ENCODE measurements at places on chromosomes 7 and 10.

GRCh38 chr7:82007315-82007714, 237.5 kb upstream of the HGF start:
- DNase-seq: no peak

GRCh38 chr7:135747366-135747765, 1.2 kb downstream of the FAM180A start:
- DNase-seq: no peak

GRCh38 chr10:4011136-4011812, 226.3 kb upstream of the KLF6 start:
- no peak for DNase-seq

DNA sequence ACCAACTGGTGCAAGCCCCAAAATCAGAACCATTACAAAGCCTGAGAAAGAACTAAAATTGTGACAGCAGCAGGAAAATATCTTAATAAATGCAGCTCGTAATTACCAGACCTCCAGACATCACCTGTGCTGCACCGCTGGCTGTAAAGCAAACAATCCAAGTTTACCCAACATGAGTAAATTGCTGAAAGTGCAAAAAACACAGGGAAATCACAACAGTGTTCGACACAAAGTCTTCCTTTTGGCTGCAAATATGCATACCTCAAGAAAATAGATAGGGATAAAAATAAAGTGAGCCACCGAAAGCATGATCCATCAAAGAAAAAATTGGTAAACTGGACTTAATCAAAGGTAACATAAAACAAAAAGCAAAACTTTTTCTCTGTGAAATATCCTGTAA, 101.7 kb downstream of the SLC16A9 start:
- DNase-seq: no peak

GRCh38 chr10:44143556-44143955, 241.3 kb downstream of the CXCL12 start:
- DNase-seq: no peak

DNA sequence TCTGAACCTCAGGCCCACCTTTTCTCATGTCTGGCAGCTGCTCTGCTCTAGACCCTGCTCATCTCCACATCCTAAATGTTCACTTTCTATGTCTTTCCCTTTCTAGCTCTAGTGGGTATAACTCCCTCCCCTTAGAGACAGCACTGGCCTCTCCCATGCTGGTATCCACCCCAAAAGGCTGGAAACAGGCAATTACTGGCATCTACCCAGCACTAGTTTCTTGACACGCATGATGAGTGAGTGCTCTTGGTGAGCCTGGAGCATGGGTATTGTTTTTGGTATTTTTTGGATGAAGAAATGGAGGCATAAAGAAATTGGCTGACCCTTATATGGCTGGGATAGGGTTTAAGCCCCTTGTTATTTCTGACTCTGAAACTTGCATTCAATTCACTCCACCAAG, 156.0 kb downstream of the EGFR start:
- no peak for DNase-seq

GRCh38 chr10:45427262-45427969, 53.4 kb downstream of the ALOX5 start:
- DNase-seq: no peak

- peak; percentile 46 for DNase-seq
Measured at GRCh38 chr10:29317027-29317420, 28.2 kb downstream of the LYZL1 start.

GRCh38 chr7:91692800-91693199, 187.7 kb downstream of the MTERF1 start:
- no peak for DNase-seq

DNA sequence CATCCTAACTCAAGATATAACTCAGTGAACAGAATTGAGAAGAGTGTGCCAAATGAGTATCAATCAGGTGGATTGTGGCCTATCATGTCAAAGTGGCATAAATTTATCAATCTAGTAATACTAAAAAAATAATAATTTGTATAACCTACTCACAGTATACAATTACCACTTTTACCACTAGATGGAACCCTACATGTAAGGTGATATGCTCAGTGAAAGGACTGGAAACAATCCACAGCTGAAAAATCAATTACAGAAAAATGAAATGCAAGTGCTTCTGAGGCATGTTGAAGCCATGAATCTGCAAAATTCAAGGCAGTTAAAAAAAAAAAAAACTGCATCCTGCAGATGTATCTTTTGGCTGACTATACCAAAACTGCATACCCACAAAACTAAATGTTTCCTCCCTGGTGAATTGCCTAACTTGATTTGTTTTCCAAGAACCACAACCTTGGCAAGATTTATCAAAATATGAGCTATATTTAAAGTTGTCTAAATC, 13.9 kb downstream of the ARHGAP19 start:
- peak; percentile 93 for DNase-seq

GRCh38 chr10:77721815-77722214, 84.2 kb upstream of the KCNMA1 start:
- DNase-seq: no peak

- DNase-seq: peak; percentile 93
Measured at GRCh38 chr7:151426441-151426903, 13.5 kb downstream of the CRYGN start.

- no peak for DNase-seq
Measured at GRCh38 chr10:26946102-26946811, 85.5 kb upstream of the ABI1 start.

DNA sequence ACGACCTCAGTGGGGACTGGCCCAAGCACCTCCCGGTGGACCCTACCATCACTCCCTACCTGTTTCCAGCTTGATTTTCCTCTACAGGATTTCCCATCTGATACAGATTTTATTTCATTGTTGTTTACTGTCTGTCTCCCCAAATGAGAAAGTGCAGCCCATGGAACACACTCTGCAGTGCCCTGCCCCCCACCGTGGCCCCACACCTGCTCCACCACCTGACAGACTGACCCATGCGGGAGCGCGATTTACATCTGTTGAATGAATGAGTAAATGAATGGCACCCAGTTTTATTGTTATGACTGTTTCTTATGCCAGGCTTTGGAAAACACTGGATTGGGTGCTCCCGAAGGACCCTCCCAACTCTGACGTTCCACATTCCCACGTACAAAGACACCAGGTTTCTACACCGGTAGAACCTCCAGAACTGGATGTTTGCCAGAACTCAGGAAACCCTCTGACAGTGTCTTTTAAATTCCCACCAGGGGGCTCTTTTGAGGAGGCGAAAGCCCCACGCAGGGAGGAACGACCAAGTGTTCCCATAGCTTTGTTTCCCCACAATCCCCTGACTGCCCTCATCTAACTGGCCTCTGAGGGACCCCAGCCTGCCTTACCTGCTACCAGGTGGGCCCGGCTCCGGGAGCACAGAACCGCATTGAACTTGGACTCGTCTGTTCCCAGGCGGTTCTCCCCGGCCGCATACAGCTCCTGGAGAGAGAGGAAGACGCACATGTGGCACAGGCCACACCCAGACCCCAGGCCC, 29.0 kb downstream of the PLAC9 start:
- DNase-seq: no peak

GRCh38 chr10:124736491-124737136, 7.6 kb downstream of the FAM53B start:
- DNase-seq: peak; percentile 82

- peak; percentile 59 for DNase-seq
Measured at GRCh38 chr7:66415659-66416265, 210.6 kb downstream of the TPST1 start.

GRCh38 chr10:88089498-88089897, 226.1 kb downstream of the PTEN start:
- no peak for DNase-seq

- no peak for DNase-seq
Measured at GRCh38 chr7:3607847-3608246, 306.8 kb downstream of the SDK1 start.

DNA sequence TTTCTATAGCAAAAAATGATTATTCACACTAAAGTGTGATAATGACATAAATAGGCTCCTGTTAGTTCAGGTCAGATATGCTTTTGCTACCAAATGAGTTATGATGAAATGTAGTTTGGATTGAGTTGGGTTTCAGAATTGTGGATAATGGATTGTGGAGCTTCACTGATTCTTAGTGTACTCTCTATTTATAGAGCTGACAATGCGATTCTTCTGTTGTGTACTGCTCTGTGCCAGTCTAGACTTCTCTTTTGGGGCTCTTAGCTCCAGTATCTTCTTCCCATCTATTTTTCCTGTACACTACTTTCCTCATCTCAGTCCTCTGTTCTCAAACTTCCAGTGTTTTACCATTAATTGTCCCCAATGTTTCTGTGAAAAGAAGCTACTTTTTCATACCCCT, 7.5 kb downstream of the STMP1 start:
- DNase-seq: no peak

DNA sequence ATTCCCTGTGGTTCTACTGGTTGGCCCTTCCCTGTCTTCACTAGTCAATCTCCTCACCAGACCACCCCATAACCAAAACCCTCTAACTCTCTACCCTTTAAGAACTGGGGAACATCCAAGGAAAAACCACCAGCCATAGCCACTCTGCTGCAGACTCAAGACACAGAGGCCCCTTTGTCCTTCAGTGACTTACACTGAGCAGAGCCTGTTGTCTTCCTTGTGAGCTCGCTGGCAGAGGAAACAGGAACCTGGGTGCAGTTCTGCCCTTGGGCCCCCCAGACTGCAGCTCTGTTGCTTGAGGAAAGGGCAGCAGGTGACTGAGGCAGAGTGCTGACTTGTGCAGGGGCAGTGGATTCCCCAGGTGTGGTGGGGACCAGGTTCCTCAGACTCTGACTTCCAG, 30.6 kb downstream of the ZC3HAV1 start:
- no peak for DNase-seq

GRCh38 chr10:114363745-114364454, 40.4 kb downstream of the AFAP1L2 start:
- no peak for DNase-seq

- DNase-seq: no peak
Measured at GRCh38 chr10:114544045-114544659, 113.9 kb downstream of the ABLIM1 start.

GRCh38 chr7:24630596-24630995, 57.3 kb downstream of the PALS2 start:
- DNase-seq: no peak

DNA sequence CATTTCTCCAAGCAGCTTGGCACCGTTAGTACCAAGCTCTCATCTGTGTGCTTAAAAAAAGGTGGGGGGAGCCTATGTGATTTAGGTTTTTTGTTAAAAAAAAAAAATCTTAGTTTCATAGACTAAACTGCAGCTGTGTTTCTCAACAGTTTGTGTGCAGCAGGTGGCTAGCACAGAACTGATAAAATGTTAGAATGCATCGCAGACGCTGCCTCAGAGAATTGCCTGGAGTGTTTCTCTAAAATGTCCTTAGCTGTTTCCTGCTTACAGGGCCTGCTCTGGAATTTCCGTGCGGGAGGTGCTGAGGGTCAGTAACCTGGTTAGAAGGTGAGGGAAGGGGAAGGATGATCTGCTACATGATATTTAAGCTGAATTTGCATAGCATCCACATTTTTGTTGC, 268.9 kb downstream of the PLXDC2 start:
- DNase-seq: no peak

DNA sequence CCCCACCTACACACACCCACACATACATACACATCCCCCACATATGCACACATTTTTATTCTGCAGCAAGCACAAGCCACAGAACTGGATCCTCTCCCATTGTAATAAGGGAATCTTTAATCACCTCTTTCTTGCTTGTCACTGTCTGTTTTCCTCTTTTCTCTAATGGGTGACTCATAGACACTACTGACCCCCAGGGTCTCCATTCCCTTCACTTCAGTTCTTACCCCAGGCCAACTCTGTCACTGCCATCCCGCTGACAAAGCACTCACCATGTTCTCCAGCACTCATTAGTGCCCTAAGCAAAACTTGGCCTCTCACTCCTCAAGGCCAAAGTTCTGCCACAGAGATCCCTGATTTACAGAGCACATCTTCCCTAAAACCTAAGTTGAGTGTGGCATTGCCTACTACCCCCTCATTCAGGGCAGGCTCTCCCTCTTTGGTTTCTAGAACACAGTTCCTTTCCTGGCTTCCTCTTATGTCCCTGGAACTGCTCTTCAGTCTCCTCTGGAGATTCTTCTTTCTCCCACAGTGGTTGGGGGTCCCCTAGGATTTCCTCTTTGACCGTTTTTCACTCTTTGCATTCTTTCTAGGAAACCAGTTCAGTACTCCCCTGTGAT, 39.6 kb upstream of the INHBA start:
- DNase-seq: no peak

- DNase-seq: no peak
Measured at GRCh38 chr7:133751079-133751478, 376.1 kb upstream of the LRGUK start.

- DNase-seq: no peak
Measured at GRCh38 chr10:50527442-50528043, 96.2 kb downstream of the SGMS1 start.

- DNase-seq: peak; percentile 34
Measured at GRCh38 chr10:70715853-70716795, 43.8 kb downstream of the ADAMTS14 start.

DNA sequence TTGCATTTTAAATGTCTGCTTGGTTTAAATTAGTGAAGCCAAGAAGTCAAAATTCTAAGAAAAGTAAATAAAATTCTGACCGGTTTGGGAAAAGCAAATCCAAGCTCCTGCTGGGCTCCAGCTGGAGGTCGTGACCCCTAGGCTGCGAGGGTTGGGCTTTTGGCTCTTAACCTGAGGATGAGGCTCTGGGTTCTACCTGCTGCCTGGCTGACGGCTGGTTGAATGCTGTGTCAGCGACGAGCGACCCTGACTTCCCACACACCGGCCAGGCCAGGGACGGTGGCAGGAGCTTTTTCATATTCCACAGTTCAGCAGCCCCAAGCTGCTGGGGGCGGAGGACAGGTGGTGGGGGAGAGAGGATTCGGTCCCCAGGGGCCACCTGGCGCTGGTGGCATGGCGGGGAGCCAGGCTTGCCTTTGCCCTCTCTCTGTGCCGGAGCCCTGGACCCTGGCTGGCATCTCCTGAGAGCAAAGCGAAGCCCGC, 843 bp upstream of the PLPP4 start:
- no peak for DNase-seq

GRCh38 chr10:82318534-82318933, 443.5 kb downstream of the NRG3 start:
- DNase-seq: no peak

DNA sequence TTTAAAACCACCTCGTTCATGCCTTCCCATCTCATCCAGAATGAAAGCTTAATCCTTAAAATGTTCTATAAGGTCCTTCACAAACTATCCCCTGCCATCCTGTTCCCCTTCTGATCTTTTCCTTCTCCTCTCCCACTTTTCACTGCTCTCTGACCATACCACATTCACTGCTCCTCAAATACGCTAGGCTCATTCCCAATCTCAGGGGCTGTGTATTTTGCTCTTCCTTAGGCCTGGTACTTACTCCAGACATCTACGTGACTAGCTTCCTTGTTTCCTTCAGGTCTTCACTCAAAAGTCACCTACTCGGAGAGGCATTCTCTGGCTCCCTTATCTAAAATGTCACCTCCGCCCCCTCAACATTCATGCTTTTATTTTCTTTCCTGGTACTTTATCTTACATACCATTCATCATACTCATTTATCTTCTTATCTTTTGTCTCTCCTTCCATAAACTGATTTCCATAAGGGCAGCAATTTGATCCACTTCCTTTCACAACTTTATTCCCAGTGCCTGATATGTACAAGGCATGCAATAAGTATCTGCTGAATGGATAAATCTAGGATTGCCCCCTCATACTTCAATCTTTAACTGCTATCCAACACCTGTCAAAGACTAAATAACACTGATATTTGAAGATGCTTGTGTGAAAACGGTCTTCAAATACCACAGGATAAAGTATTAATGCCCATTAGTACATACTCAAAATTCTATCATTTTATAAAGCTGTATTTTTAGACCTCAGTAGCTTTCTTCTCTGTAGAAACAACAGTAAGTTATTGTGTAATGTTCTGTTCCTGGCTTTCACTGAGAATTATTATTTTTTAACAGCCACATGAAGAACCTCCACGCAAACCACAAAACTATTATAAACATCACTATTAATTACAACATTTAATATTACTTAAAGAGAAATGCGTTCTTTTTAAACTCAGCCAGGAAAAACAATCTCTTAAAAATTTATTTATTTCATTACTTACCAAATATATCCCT, 27.0 kb downstream of the JMJD1C start:
- DNase-seq: peak; percentile 24
